Dorsolateral prefrontal cortex (tissue), 122 donors: ENCODE measurements at places on chromosomes 5 and 9.

DNA sequence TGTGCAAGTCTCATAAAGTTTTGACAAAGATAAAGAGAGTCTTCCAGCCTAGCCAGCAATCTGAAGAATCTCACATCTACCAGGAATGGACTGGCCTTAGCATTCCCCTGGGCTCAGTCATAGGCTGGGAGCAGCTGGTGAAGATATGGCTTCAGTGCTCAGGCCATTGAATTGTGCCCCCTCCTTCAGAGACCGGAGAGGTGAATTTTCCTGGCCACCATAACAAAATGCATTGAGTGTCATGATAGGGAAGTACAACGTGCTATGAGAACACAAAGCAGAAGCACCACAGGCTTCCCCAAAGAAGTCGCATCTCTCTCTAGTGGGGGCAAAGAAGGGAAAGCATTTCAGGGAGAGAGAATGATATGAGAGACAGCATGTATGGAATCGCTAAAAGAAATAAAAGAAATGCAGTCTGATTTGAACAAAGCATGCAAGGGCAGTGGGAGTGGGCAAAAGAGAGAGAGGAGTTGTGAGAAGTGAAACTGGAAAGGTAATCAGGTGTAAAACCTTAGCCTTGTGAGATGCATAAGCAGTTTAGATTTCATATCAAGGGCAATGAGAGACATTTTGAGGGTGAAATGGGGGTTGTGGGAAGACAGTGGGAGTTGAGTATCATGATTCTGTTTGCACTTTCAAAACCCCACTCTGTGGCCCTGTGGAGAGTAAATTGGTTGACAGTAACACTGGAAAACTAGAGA is 57.1 kb upstream of the NMUR2 start:
- DNase-seq = no peak

GRCh38 chr5:108720391-108720790 is 27.3 kb upstream of the FER start:
- DNase-seq = no peak

- DNase-seq = no peak
These were observed 5.7 kb upstream of the NOTCH1 start for GRCh38 chr9:136551401-136552116.

- no peak for DNase-seq
These were observed 37.1 kb upstream of the TDRD7 start for GRCh38 chr9:97374811-97375210.

DNA sequence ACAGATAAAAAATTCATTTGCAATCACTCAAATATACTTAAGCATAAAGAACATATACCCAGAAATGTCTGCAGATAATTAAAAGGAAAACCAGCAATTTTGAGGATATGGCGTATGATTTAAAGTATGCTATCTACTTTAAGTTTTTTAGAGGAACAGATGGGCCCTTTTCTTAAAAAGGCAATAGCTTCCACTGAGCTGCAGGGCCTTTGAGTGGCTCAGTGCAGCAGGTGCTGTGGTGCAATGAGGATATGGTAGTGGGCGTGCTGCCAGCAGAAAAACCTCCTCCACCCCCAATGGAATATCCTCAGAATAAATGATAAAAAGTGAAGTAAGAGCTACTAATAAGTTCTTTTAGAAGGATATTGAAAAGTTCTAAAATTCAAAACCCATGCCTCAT is 814.5 kb downstream of the MTRR start:
- DNase-seq = no peak

- DNase-seq = no peak
These were observed 2.8 kb upstream of the ZNF462 start for GRCh38 chr9:106859957-106860720.

DNA sequence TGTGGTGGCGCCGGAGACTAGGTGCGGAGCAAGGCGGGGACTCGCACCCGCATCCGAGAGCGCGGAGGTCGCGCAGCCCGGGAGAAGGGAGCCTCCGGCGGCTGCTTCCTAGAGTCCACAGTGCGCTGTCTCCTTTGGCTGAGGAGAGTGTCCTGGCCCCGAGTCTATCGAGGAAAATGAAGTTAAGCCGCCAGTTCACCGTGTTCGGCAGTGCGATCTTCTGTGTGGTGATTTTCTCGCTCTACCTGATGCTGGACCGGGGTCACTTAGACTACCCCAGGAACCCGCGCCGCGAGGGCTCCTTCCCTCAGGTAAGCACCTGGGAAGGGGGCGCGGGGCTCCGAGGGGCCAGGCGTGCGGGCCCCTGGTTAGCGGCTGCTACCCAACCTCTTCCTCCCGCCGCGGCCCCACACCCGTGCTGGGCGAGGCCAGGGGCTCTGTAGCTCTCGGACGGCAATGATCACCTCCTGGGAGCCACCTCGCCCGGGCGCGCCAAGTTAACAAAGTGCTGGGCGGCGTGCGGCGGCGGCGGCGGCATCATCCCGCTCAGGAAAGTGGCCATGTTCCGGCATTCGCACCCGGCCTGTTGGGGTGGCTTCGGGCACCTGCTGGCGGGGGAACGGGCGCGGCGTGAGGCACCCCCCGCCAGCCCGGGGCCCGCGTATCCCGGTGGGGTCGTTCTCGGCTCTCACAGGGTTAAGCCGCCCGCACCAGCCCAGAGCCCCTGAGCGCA is 681 bp downstream of the MAN2A1 start:
- peak; percentile 42 for DNase-seq

DNA sequence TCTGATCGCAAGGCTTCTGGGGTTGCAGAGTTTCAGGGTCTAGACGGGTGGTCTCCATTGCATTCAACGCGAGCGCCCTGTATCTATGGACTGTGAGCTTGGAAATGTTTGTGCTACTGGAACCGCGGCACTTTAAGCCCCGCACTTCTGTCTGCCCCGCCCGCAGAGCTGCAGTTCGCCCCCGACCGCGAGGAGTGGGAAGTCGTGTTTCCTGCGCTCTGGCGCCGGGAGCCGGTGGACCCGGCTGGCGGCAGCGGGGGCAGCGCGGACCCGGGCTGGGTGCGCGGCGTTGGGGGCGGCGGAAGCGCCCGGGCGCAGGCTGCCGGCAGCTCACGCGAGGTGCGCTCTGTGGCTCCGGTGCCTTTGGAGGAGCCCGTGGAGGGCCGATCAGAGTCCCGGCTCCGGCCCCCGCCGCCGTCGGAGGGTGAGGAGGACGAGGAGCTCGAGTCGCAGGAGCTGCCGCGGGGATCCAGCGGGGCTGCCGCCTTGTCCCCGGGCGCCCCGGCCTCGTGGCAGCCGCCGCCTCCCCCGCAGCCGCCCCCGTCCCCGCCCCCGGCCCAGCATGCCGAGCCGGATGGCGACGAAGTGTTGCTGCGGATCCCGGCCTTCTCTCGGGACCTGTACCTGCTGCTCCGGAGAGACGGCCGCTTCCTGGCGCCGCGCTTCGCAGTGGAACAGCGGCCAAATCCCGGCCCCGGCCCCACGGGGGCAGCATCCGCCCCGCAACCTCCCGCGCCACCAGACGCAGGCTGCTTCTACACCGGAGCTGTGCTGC is 1.0 kb downstream of the ADAMTS19 start:
- peak; percentile 64 for DNase-seq

DNA sequence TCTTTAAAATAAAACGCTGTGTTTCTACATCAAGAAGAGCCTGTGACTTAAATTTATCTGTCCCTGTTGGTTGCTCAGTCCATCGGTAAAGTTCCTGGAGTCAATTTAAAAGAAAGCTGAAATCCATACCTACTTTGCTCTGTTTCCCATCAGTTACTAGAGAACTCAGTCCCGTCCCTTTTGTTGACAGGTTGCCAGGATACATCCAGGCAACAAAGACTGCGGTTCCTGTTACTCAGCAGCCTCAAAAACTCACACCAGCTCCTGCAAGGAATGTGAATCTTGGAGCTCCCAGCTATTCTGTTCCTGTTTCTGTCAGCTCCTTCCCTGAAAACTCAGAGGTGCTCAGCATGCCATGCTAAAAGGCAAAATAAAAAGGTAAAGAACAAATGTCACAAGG is at the start of gene ZNF474:
Gene ZNF474, plus strand, starts transcription at position 241 of the 400 bp plus-strand sequence. CDS start 22,445 bp downstream, outside the sequence.
- no peak for DNase-seq

- no peak for DNase-seq
These were observed 327.2 kb upstream of the NREP start for GRCh38 chr5:112084149-112084548.

DNA sequence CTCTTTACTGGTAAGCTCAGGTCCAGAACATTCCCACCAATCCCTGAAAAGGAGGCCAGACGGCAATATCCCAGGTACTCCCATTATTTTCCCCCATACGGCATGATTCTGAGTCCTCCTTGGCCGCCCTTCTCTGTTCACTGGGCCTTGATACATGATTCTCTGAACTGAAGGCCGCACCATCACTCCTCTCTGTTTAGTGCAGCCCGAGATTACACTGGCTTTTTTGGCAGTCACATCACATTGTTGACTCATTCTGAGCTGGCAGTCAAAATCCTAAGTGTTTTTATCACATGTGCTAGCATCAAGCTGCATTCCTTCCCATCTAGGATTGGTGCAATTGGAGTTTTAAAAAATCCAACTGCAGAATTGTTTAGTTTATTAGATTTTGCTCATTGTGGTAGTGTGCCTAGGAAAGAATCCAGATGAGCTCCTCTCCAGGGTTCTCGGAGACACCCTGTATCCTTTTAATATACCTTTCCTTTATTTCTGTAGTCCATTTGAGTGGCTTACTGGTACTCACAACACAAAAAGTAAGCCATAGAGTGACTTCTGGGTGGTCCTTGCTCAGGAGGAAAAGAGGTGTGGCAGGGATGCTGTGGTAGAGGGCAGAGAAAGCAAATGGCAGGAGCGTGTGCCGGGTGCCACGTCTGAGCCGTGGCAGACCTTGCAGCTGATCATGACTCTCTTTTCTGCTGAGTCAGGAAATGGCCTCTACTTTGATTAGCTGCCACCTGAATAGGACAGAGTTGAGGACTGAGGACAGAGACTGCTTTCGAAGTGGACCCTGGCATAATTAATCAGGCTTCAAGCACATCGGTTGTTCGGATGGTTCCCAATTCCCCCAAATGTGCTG is 121.1 kb upstream of the IL12B start:
- DNase-seq = no peak

GRCh38 chr5:87195104-87195591 is 72.5 kb upstream of the RASA1 start:
- DNase-seq = no peak

DNA sequence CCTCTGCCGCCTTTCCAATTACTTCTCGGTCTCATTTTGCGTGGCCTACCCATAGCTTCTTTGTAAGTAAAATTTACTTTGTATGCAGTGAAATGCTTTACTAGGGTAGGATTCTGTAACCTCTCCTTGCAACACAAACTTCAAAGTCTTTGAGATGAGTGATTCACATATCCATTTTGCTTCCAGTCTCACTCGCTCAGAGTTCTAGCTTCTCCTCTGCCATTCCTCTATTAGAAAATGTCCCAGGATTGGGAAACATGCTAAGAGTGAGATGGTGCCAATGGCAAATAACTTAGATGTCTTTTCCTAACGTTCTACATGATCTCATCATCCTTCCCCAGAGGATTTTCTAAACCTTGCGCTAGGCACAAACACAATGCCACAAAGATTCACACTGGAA is 270.5 kb upstream of the SLC30A5 start:
- no peak for DNase-seq

DNA sequence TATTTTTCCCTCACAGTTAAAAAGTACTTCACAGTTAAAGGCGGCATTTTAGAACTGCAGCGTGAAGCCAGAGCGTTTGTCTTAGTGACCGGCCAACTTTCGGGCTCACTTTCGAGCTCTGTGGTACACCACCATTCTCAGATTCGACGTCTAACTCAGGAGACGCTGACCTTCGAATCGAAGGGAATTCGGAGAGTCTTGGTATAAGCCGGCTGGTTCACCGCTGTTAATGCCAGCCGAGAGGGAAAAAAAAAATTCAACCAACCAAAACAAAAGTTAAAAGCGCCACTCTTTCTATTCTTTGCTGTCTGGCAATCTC is 544 bp upstream of the SNX24 start:
- DNase-seq = no peak

- no peak for DNase-seq
These were observed 60.3 kb downstream of the SLC12A2 start for GRCh38 chr5:128143911-128144310.

GRCh38 chr5:155079698-155080097 is 66.1 kb downstream of the KIF4B start:
- DNase-seq = no peak

GRCh38 chr5:173035904-173036707 is 20.0 kb upstream of the CREBRF start:
- DNase-seq = no peak

DNA sequence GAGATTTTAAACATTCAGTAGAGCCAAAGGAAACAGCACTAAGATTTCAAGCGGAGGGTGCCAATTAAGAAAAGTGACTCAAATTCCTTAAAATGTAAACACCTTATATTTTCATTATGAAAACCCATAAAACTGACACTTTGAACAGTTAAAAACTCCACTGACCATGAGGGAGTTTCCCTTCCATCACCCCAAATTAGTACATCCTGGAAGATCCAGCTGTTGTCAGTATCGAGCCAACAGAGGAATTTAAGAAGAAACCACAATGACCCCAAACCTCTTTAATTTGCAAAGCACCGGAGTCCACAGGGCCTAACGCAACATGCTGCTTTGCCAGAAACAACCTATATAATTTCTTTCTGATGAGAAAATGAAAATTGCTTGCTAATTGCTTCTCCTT is 41.3 kb downstream of the ROR2 start:
- no peak for DNase-seq

GRCh38 chr9:16277471-16277960 is 593.0 kb downstream of the BNC2 start:
- DNase-seq = no peak

GRCh38 chr5:157285310-157286035 is 19.6 kb downstream of the CYFIP2 start:
- DNase-seq = no peak

GRCh38 chr5:30572279-30572678 is 621.2 kb upstream of the CDH6 start:
- no peak for DNase-seq

GRCh38 chr9:95037789-95038521 is 279.6 kb downstream of the FANCC start:
- DNase-seq = no peak

DNA sequence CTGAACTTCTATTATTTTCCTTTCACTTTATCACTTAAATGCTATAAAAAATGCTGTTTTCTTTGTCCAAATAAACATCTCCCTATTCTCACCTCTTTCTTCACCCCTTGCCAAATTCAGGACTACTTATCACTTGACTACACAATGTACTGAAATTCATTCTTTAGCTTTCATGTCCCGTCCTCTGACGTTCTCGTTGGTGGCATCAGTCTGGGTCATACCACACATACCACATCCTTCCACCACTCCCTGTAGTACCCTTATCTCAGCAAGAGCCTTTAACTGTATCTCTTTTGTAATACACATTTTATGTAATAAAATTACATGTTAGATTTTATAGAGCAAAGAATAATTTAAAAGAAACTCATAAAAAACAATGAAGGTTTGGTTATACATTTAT is 231.1 kb upstream of the PAPPA start:
- no peak for DNase-seq
